ENCODE measurements at places on chromosomes 3 and 15. TPM values are rescaled to one million over a fixed set of nuclear protein-coding genes. Genes with fewer than 3 reads are reported as not detected.
A peak's percentile ranks its signal among the peaks of the same experiment; 100 is the strongest.

SEMA3F gene
- total RNA-seq, result 1.5 TPM

NUP210 gene
- 14.9 TPM for total RNA-seq

GAP43 gene
- not detected for total RNA-seq

MAPKBP1 gene
- total RNA-seq, result 14.7 TPM

DNA sequence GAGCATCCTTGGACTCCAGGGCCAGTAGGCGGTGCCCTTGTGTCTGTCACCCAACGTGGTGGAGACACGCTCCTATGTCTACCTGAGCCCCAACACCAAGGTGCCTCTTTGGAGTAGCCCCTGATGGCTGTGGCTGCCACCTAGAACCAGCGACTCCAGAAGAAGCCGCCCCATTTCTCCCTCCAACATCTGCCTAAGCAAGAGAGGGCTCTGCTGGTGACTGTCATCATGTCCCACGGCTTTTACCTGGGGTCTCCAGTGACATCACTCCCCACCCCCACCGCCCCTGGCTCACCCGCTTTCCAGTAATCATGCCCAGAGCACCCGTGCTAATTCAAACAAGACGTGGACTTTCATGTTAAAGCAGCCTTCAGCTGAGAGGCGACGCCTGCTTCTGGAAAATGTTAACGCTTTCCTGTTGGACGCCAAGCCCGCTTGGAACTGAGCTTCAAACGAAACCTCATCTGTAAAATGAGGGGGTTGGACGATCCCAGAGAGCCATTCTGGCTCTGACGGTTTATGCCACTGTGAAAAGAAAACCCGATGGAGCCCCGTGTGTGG is 57.0 kb downstream of the ISG20 start:
- no peak for DNase-seq

GRCh38 chr3:127613406-127613805 is 15.2 kb downstream of the MCM2 start:
- DNase-seq, result no peak

DNA sequence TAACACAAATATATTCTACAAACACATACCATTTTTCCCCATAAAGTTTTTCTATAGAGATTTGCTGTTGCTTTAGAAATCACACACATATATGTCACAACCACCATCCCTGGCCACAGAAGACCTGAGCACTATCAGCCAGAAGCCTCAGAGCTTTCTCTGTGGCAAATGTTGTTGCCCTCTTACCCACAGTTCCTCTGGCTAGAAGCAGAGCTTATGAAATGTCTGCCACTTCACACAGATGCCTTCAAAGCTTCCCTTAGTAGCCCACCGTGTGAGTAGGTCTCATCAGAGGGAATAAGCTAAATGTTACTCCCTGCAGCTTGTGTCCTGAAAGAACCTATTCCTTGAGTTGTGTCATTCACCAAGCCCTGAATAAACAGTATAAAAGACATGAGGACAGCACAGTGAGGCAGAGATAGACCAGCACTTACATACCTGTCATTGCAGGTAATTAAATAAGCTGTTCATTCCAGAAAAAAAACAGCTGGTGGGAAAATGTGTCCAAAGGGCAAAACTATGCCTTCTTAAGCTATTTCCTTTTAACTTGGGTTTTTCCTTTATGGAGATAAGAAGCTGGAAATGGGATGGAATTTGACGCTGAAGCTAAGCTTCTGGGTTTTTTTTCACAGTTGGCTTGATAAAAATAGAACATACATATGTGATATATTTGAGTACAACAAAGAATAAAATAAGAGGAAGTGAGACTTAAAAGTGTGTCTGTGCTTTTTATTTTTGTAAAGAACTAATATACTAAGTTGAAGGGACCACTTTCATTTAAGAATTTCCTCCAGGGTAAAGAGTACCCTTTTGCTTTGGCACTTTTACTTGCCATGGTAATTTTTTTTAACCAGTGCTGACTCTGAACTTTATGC is 391.4 kb downstream of the KCNH8 start:
- no peak for DNase-seq

GRCh38 chr15:40310001-40310959 is 2.5 kb upstream of the PLCB2 start:
- peak; percentile 73 for DNase-seq

DNA sequence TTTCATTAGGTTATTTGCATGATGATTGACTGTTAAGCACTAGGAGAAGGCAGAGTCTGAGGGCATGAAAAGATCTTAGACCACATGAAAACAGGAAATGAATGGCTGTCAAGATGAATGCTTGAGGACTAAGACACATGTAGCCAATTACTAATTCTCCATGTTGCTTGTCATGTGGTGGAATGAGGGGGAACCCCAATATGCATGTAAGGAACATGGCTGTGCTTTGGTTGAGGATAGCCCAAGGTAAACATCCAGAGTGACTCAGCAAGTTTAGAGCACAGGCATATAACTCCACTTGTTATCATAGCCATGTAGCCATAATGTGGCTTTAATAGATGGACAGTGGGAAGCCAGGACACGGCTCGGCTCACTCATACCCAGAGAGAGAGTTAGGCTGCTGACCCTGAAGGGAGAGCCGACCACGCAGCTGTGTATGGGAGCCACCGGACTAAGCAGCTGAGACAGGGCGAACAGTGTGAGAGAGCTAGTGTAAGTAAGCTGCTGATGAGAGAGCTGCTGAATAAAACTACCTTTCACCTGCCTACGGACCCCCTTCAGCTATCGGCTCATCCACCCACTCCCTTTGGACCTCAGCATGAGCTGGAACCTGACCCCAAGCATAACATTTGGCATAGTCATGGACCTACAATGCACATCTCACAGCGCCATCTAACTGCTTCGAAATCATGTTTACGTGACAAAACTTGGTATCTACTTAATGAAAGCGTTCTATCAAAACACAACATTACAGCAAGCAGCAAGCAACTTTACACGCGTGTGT is 37.6 kb downstream of the ANO10 start:
- no peak for DNase-seq

DNA sequence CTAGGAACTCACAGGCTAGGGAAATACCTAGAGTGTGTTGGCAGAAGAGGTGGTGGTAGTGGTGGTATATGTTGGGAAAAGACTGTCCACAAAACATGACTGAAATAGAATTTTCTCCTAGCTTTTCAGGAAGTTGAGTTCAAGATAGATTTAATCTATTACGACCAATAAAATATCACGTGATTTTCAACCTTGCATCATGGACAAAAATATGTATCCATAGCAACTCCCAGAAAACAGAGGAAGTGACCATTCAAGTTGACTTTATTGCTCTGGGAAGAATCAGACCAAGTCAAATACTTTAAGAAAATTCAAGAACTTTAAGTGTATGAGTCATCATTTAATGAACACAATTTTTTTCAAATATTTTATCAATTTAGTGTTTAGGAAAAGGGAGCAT is 347.0 kb upstream of the ZNF385D start:
- DNase-seq, result no peak

DNA sequence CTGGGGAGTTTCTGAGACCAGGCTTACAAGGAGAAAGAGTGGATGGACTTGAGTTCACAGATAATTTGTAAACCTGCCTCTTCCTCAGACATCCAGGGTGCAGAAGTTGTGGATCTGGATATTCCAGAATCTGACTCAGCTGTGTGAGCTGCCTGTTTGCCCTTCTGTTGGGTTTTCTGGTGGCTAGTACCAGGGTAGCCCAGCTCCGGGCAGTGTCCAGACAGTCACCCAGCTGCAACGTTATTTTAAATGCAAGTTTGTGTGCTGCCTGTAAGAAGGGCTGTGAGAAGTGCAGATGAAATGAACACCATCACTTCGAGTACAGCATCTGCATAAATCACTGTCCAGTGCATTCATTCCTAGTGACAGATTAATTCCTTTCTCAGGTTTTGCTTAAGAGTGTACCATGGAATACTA is 1053.0 kb downstream of the TUSC7 start:
- DNase-seq, result no peak

DNA sequence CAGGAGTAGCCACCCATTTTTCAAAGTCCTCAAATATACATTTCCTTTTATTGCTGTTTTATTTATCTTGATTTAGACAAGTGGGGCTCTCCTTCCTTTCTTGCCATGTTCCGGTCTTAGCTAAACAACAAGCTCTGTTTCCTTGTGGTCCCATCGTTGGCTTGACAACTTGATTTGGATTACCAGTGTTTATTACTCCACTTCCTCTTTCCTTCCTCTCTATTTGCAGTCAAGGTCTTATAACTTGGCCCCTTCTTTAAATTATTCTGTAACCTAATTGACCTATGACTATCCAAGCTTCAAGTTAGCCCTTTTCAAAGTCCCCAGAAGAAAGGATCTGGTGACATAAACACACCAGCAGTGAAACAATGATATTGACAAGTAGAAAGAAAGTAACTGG is 130.6 kb upstream of the STT3B start:
- no peak for DNase-seq

DNA sequence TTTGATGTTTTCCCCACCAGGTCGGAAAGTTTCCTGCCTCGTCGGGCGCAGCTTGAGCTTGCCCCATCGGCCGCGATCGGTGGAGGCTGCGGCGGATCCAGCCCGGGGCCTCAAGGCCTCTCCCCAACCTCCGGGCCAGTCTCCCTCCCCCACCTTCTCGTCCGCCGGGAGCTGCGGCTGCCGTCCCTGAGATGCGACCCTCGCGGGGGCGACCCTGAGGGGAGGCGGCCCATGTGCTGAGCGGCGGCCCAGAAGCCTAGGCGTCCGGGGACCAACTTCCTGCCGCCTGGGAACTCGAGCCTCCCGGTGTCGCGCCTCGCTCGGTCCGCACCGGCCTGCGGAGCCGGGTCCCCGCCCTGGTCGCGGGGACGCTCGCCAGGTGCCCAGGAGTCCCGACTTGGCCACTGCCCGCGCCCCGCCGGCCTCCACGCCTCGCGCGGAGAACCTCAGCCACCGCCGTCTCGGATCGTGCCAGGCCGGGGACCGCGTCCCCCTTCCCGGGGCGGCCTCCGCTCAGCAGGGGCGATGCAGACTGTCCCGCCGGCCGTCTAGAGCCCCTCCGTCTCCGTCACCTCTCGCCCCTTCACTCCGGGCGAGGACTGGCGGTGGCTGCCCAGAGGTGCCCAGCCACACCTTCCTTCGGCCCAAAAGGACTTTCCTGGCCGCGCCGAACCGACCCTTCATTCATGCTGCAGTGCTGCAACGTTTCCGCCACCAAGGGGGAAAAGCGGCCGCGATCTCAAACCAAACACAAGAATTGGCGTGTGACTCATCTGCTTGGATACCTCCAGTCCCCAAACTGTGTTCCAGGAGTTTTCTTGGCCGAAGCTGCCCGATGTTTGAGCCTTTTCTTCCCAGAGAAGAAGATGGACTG is 656 bp downstream of the SLMAP start:
- peak; percentile 22 for DNase-seq

- peak; percentile 36 for DNase-seq
Measured at GRCh38 chr3:14457999-14458398, 55.6 kb downstream of the SLC6A6 start.

GRCh38 chr15:85706779-85707518 is 87.8 kb downstream of the KLHL25 start:
- DNase-seq, result no peak

GRCh38 chr3:31218082-31218481 is 314.6 kb upstream of the STT3B start:
- no peak for DNase-seq
